ENCODE measurements at places on chromosomes 4 and X. TPM values are rescaled to one million over a fixed set of nuclear protein-coding genes. Genes with fewer than 3 reads are reported as not detected.

The SULT1B1 gene
- total RNA-seq: 0.76 TPM

GRCh38 chr4:931194-931959, 739 bp downstream of the GAK start:
- peak; percentile 30 for DNase-seq

- no peak for DNase-seq
These were observed 368.0 kb upstream of the TECRL start for GRCh38 chr4:64777286-64777685.

GRCh38 chrX:57918750-57919436, 8.6 kb upstream of the ZXDA start:
- DNase-seq: peak; percentile 18

DNA sequence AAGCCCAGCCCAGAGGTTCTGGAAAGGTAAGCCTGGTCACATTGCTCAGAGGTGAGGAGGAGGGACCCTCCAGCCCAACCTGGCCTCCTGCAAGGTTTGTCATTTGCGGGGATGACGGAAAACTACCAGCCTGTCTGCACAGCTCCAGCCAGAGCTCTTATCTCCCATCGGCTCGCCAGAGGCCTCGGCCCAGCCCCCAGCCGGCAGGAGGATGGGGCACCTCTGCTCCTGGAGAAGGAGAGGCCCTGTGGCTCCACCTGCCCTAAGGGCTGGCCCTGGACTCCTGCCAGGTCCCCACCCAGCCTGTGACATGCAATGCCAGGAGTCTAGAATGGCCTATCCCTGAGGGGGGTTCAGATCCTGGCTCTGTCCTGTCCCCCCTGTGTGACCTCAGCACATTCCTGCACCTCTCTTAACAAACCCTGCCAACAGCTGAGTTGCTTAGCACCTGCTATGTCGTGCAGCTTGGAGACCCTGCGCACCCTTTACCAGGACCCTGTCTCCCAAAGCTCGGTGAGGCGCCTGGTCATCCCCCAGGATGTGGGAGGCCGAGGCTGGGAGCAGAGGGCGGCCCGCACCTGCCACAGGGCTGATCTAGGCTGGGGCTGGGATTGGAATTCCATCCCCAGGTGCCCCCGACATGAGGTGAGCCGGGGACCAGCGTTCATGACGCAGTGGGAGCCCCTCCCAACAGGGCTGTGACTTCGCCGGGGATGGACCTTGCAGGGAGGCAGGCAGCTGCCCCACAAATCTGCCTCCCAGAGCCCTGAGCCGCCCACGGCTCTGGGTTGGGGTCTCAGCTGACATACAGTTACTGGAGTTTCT, 14.4 kb downstream of the ADRA2C start:
- DNase-seq: no peak

The CUL4B gene
- 40.2 TPM for total RNA-seq

- DNase-seq: no peak
These were observed 2.2 kb downstream of the TMEM156 start for GRCh38 chr4:39029752-39030694.

DNA sequence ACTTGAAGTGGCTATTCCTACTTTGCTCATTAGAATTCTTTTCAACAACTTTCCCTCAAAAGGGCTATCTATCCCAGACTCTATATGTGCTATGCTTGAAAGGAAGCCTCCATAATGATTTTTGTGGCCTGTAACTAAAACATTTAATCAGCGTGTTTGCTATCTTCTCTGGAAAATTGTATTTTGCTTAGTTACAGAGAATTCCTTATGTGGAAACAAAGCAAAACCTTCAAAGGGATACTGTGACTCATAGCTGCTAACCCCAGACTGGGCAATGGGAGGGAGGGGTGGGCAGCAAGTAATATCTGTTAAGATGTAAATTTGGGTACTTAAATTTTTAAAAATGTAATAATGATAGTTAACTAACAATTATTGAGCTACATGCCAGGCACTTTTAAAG, 3.7 kb downstream of the SLC25A14 start:
- DNase-seq: no peak

The UGT8 gene
- total RNA-seq: 0.40 TPM

The SMR3B gene
- total RNA-seq: not detected

The CPZ gene
- not detected for total RNA-seq

DNA sequence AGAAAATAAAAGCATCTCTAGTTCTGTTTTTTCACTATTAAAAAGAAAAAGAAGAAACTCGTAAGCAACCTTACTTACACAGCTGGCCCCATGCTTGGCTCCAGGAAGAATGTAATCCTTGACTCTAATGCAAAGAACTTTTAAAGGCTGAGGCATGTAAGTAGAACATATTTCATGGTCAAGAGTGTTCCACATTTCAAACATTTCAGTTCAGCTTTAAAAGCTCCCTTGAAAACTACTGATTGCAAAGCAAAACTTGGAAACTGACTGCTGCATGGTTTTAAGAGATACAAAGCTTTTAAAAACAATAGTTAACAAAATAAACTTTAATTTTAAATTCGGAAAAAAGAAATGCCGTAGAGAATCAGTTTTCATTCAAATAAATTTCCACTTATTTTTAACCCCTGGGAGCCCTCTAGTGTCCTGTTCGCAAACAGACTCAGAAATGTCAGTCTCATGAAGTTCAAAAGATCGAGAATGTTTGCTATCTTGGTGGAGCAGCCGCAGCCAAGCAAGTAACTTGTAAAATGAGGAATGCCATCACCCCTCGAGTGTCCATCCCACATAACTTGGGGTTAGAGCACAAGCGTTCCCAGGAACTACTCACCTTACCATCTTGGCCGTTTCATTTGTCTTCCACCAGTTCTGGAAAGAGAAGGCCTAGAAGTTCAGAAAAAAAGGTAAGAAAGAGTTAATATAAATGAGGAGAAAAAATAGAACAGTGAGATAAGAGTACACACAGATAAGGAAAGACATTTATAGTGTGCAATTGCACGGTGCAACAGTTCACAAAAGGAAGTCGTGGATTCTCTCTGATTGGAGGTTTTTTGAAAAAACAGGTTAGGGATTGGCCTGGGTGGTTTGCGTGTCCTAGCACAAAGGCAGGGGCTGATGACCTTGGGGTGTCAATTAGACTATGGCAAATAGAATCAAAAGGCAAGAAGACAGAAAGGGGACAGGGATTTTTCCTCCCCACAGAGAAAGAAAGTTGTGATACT, at the start of gene GASK1B:
Gene GASK1B (minus strand): TSS at position 765 of the 998 bp plus-strand sequence. CDS start 1,650 bp downstream, outside the sequence.
- peak; percentile 17 for DNase-seq

The NUDT11 gene
- 2.8 TPM for total RNA-seq

GRCh38 chr4:173524218-173525117, 5.6 kb downstream of the HAND2 start:
- no peak for DNase-seq

GRCh38 chr4:69951602-69952001, 13.9 kb downstream of the CSN2 start:
- no peak for DNase-seq

DNA sequence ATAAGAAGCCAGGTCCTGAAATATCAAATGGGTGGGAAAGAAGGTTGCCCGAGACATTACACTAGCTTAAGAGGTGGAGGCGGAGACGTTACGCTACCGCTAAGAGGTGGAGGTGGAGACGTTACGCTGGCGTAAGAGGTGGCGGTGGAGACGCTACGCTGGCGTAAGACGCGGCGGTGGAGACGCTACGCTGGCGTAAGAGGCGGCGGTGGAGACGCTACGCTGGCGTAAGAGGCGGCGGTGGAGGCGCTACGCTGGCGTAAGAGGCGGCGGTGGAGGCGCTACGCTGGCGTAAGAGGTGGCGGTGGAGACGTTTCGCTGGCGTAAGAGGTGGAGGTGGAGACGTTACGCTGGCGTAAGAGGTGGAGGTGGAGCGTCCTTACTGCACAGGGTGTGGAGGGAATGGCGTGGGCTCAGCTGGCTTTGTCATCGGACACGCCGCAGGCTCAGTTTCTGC, 12.8 kb downstream of the CYP4V2 start:
- peak; percentile 92 for DNase-seq

The PDLIM3 gene
- total RNA-seq: not detected

DNA sequence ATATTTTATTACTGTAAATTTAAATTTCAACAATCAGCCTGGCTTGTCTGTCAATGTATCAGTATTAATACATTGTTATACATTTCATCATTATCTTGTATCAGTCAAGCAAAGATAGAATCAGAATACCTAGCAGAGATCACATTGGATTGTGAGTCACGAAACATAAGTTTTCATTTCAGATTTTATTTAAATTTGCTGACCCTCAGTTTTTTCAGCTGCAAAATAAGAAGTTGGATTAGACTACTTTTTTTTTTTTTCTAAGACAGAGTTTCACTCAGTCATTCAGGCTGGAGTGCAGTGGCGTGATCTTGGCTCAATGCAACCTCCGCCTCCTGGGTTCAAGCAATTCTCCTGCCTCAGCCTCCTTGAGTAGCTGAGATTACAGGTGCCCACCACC, 33.4 kb upstream of the NKX3-2 start:
- no peak for DNase-seq

GRCh38 chr4:184938871-184939270, 79.4 kb upstream of the HELT start:
- DNase-seq: no peak

The PLAC1 gene
- 0.31 TPM for total RNA-seq

DNA sequence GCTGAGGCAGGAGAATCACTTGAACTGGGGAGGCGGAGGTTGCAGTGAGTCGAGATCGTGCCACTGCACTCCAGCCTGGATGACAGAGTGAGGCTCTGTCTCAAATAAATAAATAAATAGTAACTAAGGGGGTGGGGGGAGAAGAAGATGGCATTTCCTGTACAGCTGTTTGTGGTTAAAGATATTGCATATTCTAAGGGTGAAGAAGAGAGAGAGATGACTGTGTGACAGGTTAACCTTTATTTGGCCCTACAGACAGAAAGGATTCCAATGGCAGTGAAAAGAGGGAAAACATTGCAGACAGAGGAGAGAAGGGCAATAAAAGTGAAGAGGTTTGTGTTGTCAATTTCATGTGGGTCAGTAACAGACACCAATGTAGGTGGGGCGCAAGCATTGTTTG, 9.4 kb downstream of the TASL start:
- DNase-seq: no peak

DNA sequence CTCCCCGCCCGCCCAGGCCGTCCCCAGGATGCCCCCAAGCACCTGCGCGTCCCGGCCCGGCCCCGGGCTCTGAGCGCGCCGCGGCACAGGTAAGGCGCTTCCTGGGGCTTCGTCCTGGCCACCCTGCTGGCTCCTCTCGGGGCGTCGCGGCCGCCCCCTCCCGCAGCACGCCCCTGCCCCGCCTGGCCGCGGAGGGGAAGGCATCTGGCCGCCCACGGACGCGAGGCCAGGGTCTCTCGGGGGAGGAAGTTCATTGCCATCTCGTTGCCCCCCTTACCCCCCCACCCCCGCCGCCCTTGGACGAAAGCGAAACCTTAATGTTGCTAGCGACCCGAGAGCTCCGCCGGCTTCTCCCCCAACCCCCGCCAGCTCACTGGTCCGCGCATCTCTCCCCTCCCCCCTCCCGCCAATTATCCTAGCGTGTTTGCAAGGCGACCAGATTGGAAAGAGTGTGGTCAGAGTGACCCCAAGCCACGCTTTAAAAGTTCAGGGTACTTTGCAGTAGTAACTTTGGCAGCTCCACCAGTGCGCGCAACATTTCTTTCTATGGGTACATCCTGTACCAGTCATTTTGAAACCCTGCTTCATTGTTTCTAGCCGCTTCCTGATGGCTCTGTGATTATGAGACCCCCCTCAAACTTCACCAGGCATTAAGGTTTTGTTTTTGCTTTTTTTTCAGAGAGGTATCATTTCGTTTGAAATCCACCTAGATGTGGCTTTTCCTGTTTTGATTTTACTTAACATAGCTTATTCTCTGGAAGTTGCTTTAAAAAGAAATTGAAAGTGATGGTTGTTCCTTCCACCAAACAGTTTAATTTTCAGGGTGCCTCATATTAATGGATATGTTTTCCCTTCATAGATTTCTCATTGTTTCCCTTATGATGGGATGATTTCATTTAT, 626 bp downstream of the TBC1D1 start:
- DNase-seq: peak; percentile 71

The FRMPD3 gene
- total RNA-seq: not detected

The SMIM10L2A gene
- total RNA-seq: 0.24 TPM

The PDCL2 gene
- total RNA-seq: not detected

DNA sequence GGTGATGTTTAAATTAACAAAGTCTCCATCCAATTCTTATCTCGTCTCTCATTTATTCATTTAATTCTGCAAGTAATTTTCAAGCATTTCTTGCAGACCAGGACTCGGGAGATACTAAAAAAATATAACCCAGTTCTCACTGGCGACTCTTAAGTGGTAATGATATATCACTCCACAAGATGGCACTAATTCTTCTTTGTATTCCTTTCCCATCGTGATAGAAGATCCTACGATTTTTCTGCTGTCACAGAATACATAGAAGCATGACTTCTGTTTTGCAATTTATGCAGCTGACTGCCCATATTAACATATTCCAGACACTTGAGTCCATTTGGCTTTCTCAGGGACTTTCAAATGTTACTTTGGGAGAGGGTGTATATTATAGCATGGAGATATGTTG, 64.0 kb upstream of the FGF13 start:
- no peak for DNase-seq

GRCh38 chr4:2295500-2295899, 33.6 kb upstream of the MXD4 start:
- peak; percentile 8 for DNase-seq

GRCh38 chr4:139596034-139596683, 40.1 kb upstream of the SETD7 start:
- DNase-seq: no peak

The ETNPPL gene
- not detected for total RNA-seq

DNA sequence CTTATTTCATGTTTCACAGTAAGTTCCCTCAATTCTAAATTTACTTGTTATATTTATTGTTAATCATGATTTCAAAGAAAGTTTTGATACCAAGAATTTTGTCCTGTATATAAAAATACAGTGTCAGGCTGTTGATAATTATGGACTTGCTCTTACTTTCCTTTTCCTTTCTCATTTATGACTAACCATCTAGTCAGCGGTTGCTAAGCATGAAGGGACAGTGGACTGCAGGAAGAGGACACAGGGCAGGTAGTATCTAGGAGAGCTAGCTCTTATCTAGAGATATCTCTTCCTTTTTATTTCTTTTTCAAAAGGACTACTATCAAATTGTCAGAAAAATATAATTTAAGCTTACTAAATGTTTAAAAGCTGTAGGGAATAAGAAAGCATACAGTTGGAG, 1.6 kb downstream of the OPRPN start:
- DNase-seq: no peak

The NUP54 gene
- 51.3 TPM for total RNA-seq

DNA sequence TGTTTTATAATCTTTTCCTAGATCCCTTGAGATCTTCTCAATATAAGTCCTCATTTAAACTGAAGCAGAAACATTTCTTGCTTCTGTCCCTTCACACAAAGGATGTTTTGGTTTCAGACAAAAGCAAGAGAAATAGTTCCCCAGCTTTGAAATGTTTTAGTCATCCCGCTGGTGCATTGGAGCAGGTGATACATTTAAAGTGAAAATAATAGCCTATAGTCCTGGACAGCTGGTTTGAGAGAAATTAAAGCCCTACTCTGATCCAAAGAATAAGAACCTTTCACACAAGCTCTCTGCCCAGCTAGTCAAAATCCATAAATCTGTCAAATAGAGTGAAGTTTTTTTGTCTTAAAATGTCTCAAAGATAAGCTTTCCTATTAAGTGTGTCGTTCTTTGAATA, 79.4 kb downstream of the LUZP4 start:
- no peak for DNase-seq

The PRR32 gene
- total RNA-seq: not detected

The F8A2 gene
- total RNA-seq: not detected

The HDAC8 gene
- 17.9 TPM for total RNA-seq

GRCh38 chrX:39242187-39242586, 440.9 kb downstream of the MID1IP1 start:
- no peak for DNase-seq

- DNase-seq: no peak
These were observed 21.1 kb upstream of the LRCH2 start for GRCh38 chrX:115255003-115255402.

- DNase-seq: no peak
These were observed 448.3 kb upstream of the SLIT2 start for GRCh38 chr4:19803406-19803805.
